ENCODE measurements at places on chromosomes 1 and 21.

DNA sequence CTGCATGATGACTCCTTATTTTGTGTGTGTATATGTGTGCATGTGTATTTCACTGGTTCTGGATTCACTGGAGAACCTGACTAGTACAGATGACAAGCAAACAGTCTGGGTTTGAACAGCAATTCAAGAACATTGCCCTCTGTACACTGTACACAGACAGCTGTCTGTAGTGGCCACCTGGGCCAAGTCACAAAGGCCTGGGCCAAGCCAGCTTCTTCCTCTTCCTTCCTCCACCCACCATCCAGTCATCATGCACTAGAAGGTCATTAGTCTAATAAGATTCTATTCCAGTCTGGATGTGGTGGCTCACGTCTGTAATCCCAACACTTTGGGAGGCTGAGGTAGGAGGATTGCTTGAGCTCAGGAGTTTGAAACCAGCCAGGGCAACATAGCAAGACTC, 155.9 kb downstream of the ELAVL4 start:
- DNase-seq: no peak

GRCh38 chr21:40882192-40882915, 35.4 kb upstream of the DSCAM start:
- DNase-seq: no peak

DNA sequence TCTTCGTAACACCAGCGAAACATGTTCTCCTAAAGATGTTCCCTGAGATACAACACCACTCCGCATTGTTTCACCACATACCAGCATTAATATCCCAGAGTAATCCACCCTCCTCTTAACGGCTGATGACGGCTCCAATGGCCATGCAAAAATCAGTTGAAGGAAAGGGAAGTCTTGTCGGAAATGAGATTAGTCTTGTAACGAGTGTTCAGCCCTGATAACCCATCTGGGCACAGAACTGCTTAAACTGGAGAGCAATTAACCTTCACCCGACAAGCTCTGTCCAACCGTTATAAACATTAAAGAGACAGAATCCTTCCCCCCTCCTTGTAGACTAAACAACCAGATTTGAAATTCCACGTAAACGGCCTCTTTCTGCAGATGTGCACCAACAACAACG, 21.9 kb downstream of the ERG start:
- DNase-seq: no peak

- no peak for DNase-seq
Observed at GRCh38 chr1:53543778-53544695, 84.8 kb downstream of the DMRTB1 start.

DNA sequence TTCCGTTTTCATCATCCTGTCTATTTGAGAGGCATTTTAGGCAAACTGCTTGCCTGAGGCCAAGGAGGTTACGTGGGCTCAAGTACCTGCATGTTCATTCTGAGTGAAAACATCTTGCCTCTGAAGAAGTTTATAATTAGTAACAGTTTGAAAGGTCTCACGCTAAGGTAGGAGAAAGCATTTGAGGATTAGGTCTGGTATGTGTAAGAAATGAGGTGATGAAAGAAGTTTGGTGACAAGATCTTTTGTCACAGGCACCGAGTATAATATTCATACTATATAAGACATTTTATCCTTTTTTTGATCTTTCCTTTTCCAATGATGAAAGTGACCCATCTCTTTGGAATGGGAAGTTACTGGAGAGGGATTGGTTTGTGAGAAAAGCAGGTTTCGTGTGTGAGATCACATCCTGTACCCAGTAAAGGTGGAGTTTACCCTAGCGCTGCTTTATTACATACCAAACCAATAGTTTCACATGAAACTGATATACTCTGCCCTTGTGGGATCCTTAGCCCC, 98.7 kb upstream of the PDC start:
- no peak for DNase-seq

GRCh38 chr1:90729504-90730242, 12.6 kb upstream of the BARHL2 start:
- DNase-seq: no peak

DNA sequence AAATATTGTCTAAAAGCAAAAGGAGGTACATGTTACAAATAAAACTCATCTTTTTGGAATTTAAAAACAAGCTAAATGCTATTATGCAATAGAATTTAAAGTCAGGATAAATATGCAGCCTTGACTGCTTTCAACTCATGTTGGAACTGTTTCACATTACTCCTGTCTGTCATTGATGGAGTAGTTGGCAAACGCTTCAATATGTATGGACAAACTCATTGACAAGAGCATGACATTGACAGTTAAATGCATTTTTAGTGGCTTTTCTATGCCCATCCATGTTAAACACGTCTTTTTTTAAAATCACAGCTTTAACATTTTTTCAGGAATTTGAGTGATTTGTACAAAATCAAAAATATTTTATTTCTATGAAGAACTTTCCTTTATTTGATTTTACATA, 1560.5 kb downstream of the KCNT2 start:
- no peak for DNase-seq

GRCh38 chr1:201206176-201206575, 15.6 kb downstream of the IGFN1 start:
- DNase-seq: no peak

DNA sequence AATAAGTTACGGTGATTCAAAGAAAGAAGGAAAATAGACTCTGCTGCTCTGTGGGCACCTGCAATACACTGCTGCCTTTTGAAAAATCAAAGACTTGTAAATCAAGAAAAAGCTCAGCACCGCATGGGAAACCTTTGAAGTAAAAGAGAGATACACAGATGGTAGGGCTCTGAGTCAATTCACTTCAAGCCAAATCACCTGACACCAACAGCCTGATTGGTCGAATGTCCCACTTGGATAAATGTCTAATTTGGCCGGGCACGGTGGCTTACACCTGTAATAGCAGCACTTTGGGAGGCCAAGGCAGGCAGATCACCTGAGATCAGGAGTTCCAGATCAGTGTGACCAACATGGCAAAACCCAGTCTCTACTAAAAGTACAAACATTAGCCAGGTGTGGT, 19.2 kb upstream of the RCAN3 start:
- peak; percentile 26 for DNase-seq

DNA sequence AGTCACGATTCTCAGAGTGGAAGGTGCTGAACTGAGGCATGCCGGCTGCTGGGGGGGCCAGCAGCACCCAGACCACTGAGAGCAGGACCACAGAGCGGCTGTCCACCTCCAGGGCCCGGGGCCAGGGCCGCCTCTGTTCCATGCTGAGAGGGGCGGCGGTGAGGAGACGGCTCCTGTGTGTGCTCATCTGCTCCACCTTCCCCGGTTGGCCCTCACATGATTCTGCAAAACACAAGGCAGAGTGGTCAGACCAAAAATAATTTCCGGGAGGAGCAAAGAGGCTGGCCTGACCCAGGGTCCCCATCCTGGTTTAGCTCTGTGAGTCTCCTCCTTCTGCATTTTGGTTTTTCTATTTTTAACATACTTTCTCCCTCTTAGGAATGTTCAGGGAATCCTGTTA, 26.4 kb downstream of the PLXNA2 start:
- DNase-seq: no peak

DNA sequence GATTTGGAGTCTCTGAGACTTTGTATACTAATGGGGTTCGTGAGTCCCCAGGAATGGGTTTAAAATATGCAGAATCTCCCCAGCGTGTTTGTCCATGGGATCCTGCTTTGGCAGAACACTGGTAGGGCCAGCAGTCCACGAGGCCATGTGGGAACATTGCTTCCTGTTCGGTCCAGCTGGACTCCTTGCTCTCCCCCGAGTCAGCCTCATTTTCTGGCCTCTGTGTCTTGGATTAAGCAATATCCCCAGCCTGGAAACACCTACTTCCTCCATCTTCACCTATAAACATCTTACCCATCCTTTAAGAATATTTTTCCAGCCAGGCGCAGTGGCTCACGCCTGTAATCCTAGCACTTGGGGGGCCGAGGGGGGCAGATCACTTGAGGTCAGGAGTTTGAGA, 142.4 kb downstream of the NAV1 start:
- DNase-seq: no peak

DNA sequence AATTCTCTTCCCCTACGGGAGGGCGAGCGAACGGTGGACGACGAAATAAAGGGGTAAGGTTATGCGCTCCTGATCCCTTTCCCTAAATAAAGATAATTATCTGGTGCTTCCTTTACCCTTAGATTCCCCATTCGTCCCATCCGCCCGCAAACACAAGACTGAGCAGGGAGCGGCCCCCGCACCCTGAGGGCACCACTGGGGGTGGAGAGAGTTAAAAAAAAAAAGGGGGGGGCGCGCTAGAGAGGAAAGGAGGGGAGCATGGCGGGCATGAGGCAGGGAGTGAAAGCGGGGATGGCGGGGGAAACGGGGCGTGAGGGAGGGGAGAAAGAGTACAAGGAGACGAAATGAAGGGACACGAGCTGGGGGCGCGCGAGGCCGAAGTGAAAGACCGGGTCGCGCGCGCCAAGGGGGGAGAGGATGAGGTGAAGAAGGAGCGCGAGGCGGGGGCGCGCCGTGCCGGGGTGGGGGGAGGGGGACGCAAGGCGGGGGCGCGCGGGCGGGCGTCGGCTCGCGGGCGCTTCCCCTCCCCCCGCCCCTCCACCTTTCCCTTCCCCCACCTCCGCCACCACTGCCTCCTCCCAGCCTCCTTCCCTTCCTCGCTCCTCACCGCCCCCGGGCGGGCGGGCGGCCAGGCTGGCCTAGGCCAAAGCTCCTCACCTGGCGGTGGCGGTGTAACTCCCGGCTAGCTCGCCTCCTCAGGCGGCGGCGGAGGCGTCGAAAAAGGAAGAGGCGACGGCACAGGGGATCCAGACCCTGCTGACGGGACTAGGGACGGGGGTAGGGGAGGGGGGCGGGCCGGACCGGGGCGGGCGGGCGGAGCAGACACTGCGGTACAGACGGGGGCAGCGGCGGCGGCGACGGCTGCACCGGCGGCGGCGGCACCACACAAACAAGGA, 448 bp downstream of the GATAD2B start:
- no peak for DNase-seq

GRCh38 chr1:107096690-107097089, 40.2 kb downstream of the PRMT6 start:
- DNase-seq: no peak

GRCh38 chr1:182699393-182700350, 15.3 kb upstream of the RGS8 start:
- DNase-seq: no peak

DNA sequence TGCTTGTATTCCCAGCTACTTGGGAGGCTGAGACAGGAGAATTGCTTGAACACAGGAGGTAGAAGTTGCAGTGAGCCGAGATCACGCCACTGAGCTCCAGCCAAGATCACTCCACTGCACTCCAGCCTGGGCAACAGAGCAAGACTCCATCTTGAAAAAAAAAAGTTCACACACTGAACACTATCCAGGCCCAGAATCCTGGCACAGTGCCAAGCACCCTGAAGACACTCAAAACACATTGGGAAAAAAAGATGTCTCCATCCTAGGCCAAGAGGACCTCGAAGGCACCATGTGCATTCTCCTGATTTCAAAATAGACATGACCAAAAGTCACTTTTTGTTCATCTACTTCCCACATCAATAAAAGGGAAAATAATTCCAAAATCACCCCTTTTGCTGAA, 38.7 kb downstream of the SLC9A1 start:
- DNase-seq: no peak

- no peak for DNase-seq
Observed at GRCh38 chr1:32863218-32863880, 7.4 kb downstream of the FNDC5 start.

GRCh38 chr21:17775431-17776126, 43.6 kb downstream of the C21orf91 start:
- DNase-seq: peak; percentile 62

DNA sequence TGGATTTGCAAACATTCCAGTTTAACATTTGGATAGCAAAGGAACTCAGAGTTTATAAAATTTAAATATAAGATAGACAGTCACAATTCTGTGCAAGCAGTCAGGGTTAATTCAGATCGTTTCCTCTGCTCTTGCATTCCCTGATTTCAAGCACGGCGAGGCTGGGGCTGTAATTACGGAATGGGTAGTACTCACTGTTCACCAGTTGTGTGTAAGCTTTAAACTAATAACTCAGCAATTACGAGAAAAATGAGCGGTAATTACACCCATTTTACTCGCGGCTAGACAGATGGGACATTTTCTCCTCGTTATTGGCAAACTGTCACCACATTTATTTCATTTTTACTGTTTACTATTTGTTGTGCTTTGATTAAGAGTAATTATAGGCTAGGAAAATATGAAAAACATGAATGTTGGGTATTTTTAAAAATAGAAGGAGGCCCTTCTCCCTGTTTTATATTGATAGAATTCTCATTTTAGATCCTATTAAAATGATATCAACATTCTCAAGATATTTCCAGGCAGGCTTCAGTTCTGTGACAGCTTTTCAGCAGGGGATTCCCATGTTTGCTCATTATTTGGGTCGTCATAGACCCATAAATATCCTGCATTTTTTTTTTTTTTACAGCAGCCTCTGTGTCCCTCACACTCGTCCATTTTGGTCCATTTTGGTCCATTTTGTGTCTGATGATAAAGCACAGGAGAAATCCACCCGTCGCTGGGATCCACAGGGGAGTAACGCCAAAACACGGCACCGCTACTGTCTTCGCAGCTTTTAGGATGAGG, 208.3 kb downstream of the DSCAM start:
- DNase-seq: no peak

- DNase-seq: no peak
Observed at GRCh38 chr1:242133796-242134195, 134.9 kb upstream of the MAP1LC3C start.

- no peak for DNase-seq
Observed at GRCh38 chr1:38892976-38893375, 11.6 kb upstream of the GJA9 start.

DNA sequence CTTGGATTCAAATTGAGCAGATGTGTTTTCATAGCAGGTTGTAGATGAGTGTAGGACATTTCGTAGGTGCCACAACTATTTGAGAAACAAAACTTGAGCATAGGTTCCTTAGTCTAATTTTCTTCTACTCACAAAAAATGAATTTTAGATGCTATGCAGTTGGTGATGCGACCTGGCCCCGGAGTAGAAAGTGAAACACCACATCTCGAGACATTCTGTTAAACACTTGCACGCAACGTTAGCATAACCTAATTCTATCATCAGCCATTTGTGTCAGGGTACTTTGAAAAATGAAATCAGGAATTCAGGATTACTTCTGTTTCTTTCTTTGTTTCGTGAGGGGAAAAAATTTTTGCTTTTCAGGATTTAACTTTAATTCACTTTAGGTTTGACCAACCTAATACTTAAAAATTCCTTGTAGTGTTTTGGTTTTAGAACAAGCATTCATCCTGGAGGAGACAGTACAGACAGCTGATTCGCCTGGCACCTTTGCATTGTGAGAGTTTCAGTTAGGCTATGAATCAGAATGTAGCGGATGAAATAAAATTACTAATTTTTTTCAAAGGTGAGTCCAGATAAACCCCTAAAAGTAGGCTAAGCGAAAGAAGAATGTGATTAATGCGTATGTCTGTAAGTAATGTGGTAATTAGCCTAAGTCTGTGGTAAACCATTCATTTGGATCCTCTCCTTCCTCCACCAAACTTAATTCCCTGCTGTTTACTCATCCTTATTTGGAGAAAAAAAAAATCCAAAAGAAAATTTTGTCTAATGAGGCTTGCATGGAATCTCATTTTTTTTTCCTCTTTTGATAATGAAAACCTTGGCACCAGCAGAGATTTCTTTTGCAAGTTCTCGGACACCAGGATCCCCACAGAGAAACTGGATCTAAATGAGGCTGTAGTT, 44.9 kb downstream of the MAP3K21 start:
- DNase-seq: no peak
